ENCODE measurements at places on chromosomes 6 and 20.

DNA sequence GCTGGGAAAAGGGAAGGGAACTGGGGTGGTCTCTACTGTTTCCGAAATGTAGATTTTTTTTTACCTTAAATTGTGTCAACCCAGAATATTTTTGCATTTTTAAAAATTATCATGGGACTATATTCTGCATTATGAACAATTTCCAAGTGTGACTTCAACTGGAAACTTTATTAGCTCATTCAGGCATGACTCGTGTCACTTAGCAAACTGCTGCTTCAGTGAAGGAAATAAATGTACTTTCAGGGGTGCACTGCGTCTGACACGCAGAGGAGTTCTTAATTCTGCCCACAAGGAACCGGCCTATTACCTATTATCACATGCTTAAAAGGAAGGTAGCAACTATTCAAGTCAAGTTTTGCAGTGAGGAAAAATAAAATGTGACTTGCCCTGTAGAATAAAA is 291.3 kb upstream of the PRDM1 start:
- peak; percentile 18 for DNase-seq

- DNase-seq: no peak
These were observed 5.5 kb upstream of the MYLK4 start for GRCh38 chr6:2756241-2756640.

DNA sequence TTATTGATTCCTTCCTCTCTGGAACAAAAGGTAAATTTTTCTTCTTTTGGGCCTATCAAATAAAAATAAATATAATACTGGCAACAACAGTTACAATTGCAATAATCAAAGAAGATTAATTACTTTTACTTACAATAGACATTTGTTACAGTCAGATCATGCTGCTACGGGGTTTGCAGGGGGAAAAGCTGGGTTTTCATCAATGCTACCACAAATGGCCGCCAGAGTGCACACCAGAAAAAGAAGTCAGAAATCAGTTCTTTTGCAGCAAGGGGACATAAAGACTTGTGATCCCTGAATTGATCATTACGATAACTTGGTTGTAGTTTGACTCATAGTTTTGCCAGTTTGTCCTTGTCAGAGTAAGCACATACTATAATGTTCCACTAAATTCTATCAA is 714.5 kb upstream of the EYS start:
- DNase-seq: no peak

DNA sequence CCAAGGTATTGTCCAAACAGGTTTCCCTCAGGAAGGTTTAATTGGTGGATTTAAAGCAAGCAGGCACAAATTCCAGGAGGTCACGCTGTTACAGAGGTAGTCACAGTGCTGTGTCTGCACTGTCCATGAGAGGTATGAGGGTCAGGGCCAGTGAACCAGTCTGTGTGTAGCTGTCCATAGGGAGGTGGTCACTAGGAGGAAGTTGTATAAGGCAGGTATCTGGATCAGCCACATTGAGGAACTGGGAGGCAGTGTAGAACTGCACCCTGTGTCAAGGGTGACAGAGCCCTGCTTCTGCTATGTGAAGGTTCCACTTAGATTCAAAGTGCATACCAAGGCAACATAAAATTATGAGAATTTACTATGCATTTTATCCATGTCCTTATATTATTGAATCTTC is 73.3 kb downstream of the MAP3K4 start:
- DNase-seq: no peak

- peak; percentile 41 for DNase-seq
These were observed 23.3 kb upstream of the TOP1 start for GRCh38 chr20:41005361-41005729.

- DNase-seq: no peak
These were observed 466.9 kb upstream of the NRSN1 start for GRCh38 chr6:23659125-23659524.

DNA sequence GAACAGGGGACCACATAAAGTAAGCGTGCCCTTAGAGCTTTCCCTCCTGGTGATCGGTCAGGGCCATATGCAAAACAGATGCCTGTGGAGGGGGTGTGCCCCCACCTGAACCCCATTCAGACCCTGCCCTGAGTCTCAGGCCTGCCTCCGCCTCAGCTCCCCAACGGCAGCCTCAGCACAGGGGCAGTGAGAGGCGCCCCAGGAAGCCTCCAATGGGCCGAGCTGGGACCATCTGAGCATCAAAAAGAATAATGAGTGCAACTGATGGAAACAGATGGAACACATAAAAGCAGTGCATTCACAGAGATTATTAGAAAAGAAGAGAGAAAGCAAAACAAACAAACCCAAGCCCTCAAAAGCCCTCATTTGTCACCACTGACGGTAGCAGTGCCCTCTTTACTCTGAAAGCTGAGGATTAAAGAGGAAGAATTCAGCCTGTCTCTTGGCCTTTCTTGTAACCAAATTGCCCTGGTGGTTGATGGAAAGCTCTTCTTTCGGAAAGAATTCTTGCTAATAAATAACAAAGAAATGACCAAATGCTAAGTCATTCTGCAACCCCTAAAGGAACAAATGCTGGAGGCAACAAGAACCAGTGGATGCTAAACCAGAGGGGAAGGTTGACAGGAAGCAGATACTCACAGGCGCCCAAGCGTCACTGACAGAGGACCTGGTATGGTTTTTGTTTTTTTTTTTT is 6.8 kb downstream of the ADISSP start:
- no peak for DNase-seq

- no peak for DNase-seq
These were observed 217.3 kb downstream of the ARID1B start for GRCh38 chr6:156994215-156995076.

- no peak for DNase-seq
These were observed 16.9 kb downstream of the GFOD1 start for GRCh38 chr6:13470238-13471140.

All from CD14-positive monocyte (primary cell).